Stimulated activated CD8-positive, alpha-beta memory T cell treated with anti-CD3 and anti-CD28 coated beads, Interleukin-4, amount 100 ng/mL, for 1 hour (primary cell): ENCODE measurements at places on chromosomes 6 and 20.

GRCh38 chr6:111774346-111774703 lies 98.9 kb downstream of the FYN start:
- no peak for DNase-seq

DNA sequence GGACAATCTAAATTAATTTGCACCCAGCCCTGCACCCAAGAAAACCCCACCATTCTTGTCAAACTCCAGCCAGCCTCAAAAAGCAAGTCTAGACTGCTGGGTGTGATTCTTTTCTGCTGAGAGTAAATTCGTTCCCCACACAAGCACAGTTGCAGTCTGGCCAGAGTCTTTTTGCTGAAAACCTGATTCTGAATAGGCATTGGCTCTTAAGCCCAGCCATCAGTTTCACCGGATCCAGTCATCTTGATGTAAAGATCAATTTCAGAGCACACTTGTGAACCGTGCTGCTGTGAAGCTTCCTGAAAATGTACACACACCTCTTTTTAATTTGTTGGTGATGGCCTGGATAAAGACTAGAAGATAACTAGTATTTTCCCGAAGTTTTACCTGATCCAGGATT lies 159.4 kb upstream of the GGTLC1 start:
- no peak for DNase-seq

GRCh38 chr20:59363101-59363500 lies 62.7 kb downstream of the EDN3 start:
- no peak for DNase-seq

DNA sequence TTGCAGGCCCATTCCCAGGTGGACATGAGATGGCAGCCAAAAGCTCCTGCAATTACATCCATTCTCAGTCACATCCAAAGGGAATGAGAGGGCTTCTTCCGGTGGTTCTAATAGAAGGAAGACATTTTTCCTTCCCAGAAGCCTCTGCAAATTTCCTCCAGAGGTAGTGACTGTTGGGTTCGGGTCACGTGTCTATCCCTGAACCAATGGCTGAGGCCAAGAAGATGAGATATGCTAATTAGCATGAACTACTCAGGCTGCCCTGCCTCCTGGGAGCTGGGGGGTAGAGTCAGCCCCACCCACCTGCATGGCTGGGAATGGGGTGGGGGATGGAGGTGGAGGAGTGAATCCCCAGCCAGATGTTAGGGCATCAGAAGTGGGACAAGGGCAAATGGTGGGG lies 61.3 kb upstream of the IYD start:
- DNase-seq = no peak

GRCh38 chr20:39289831-39290230 lies 327.7 kb downstream of the DHX35 start:
- no peak for DNase-seq

DNA sequence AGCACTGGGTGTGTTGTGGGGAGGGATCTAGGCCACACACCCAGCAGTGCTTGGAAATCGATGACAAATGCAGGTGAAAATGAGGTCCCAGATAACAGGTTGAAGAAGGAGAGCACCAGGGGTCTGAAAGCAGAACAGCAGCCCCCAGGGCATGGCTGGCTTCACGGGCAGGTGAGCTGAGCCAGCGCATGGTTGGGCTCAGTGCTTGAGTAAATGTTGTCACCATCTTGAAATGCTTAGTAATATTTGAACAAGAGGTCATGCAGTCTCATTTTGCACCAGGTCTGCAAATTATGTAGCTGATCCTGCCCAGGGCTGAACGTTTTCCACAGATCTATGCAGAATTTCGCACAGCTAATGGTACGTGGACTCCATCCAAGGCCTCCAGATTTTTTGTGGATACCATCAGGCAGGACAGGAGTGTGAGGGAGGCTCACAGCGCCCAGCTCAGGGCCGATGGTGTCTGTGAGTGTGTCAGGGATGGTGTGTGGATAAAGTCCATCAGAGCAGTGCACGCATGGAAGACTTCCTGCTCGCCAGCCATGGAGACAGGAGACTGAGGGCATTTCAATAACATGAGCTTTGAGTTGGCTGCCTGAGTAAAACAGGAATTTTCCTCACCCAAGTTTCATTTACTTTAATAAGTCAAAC lies 53.1 kb upstream of the SNX9 start:
- DNase-seq = no peak

DNA sequence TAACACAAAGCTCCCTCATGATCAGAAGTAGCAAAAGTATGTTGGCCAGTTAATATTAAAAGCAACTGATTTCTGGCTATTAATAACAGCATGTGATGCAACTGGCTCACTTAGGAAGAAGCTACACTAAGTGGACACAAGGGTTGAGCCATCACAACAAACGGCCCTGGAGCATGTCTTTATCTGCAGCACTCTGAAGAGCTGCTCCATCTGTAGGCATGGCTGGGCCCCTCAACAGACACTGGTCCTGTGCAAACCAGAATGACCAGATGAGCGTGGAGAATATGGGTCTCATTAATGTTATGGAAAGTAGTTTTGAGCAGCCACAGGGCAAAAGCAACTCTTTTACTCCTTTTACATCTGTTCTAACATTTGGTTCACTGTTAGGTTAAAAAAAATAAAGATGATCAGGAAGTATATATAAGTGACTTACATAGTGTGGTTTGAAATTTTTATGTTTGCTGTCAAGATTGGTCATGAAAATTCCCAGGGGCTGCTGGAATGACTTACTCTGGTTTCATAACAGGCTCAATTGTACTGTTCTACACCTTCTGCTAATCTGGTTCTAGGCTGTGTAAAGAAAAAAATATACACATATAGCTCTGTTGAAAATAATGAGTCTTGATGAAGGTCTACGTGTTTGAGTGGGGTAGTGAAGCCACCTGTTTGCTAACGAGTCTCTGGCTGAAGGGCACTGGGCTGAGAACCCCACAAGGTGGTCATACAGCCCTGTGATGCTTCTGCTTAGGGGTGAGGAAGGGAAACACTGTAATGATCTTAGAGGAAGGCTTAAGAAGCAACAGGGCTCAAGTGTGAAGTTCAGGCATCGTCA lies 58.1 kb downstream of the INSM1 start:
- DNase-seq = no peak
